ENCODE measurements at places on chromosomes 16 and 17.

DNA sequence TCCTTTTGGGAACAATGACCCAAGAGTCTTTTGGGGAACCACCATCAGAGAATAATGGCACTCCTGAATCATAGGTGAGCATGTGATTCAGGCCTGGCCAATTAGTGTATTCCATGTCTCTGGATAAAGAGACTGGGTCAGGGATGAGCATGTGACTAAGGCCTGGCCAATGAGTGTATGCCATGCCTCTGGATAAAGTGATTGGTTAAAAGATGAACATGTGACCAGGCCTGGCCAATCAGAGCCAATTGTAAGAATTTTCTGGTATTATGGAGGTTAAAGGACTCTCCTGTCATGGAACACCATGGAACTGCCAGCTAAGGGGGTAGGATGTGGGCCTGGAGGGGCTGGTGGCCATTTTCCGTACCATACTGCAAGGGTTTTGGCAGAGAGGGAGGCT lies 194.3 kb downstream of the C16orf78 start:
- DNase-seq = no peak

GRCh38 chr17:74227271-74228080 lies 14.1 kb downstream of the TTYH2 start:
- DNase-seq = no peak

DNA sequence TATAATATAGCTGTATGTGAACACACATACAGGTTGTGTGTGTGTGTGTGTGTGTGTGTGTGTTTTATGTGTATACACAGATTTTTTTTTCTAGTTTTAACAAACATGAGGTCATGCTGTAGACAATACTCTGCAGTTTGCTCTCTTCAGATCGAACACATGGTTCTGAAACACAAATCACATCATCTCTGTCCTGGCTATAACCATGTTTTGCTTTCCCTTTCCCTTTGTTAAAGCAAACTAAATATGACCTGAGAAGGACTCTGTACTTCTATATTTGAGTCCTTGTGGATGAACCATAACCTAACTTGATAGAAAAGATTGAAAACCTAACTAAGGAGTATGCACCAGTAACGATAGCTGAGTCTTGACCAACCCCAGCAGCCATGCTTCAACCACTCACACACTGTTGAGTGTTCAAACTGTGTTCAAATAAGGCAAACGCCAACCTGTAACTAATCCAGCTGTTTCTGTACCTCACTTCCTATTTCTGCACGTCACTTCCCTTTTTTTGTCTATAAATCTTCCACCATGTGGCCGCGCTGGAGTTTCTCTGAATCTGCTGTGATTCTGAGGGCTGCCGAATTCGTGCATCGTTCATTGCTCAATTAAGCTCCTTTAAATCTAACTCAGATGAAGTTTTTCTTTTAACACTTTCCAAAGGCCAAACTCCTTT lies 303.8 kb downstream of the HS3ST3B1 start:
- DNase-seq = peak; percentile 8

- DNase-seq = no peak
These were observed 226.8 kb downstream of the ENGASE start for GRCh38 chr17:79301469-79301868.

DNA sequence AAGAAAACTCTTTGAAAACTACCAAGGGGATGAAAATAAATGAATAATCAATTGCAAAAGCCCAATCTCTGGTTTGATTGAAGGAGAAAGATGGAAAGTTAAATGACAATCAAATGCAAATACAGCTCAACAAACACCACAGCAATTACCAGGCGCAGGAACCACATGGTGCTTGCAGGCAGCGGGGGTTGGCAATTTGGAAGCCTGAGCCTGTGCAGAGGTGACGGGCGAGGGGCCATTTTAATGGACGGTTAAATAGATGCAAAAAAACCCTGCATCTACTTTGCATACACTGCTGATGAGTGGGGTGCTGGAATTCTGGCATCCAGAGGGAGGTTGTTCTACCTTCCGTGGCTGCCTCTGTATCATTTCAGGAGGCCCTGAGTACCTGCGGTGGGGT lies 4.8 kb upstream of the SEZ6 start:
- no peak for DNase-seq

GRCh38 chr16:8675183-8676159 lies 1.1 kb downstream of the ABAT start:
- DNase-seq = peak; percentile 12

DNA sequence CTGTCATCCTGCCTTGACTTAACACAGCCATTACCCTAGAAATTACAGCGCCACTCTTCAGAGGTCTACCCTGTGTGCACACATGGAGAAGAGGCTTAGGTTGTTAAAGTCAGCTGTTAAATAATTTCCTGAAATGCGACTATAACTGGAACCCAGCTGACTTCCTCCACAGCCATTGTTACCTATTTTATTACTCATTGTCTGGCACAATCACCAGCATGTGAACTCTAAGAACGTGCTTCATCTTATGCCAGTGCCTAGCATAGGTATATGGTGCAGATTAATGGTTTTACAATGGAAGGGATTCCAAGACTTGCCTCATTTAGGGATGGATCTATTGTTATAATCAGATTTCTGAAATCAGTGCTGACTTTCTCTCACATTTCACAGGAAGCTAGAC lies 11.9 kb downstream of the RDM1 start:
- no peak for DNase-seq

- DNase-seq = no peak
These were observed 64.4 kb upstream of the TBX2 start for GRCh38 chr17:61335105-61335844.

- DNase-seq = no peak
These were observed 65.1 kb downstream of the NUP93 start for GRCh38 chr16:56795011-56795410.

DNA sequence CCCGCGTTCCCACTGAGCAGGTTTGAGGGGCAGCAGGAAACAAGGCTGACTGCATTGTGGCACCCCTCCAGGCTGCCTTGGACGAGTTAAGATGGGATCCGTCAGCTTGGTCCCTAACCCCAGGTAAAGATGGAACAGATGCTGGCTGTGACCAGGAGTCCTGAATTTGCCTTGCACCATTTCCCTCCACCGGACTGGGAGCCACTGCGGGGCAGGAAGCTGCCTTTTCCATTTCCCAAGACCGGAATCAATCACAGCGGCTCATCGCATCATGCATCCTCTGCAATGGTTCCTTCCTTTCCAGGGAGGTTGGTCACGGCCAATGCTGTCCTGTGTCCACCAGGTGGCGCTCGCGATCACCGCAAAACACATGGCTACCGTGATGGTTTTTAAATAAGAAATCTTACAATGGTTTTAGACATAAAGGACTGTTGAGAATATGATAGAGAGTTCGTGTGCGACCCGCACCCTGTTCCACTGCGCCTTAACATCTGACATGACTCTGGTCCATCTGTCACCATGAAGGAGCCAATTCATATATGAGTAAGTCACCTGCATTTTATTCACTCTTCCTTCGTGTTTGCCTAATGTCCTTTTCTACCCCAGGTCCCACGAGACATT lies 6.8 kb upstream of the MEAK7 start:
- peak; percentile 88 for DNase-seq

GRCh38 chr17:29474297-29474696 lies 84.1 kb downstream of the TAOK1 start:
- no peak for DNase-seq

- no peak for DNase-seq
These were observed 406.5 kb upstream of the MON1B start for GRCh38 chr16:76784530-76784929.

- DNase-seq = no peak
These were observed 6.0 kb downstream of the MTSS2 start for GRCh38 chr16:70679671-70680494.

DNA sequence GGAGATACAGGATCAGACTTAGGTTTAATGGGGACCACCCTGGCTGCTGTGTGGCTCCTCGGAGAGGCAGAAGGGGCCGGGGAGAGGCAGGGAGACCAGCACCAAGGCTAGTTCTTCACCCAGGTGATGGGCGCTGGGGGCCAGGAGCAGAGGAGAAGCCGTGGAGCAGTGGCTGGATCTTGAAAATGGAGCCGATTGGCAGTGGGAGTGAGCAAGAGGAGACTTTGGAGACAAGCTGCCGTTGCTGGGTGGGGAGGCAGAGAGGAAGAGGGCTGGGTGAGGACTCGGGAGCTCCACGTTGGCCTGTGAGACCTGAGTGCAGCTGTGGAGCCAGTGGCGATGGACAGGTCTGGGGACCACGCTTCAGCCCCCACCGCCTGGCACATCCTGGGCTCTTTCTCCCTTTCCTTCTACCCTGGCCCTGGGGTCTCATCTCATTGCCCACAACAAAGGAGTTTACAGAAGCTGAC lies 9.0 kb downstream of the RAB11FIP4 start:
- no peak for DNase-seq

- no peak for DNase-seq
These were observed 5.2 kb upstream of the CMTM2 start for GRCh38 chr16:66574081-66574480.

GRCh38 chr17:62343764-62344270 lies 36.5 kb upstream of the EFCAB3 start:
- DNase-seq = no peak

- no peak for DNase-seq
These were observed 94.1 kb downstream of the OMG start for GRCh38 chr17:31202968-31203367.

GRCh38 chr17:31250229-31250628 lies 46.8 kb downstream of the OMG start:
- no peak for DNase-seq

GRCh38 chr17:39193346-39193745 lies 4.1 kb downstream of the CACNB1 start:
- DNase-seq = no peak

GRCh38 chr16:78742501-78743283 lies 643.2 kb downstream of the WWOX start:
- DNase-seq = peak; percentile 81

DNA sequence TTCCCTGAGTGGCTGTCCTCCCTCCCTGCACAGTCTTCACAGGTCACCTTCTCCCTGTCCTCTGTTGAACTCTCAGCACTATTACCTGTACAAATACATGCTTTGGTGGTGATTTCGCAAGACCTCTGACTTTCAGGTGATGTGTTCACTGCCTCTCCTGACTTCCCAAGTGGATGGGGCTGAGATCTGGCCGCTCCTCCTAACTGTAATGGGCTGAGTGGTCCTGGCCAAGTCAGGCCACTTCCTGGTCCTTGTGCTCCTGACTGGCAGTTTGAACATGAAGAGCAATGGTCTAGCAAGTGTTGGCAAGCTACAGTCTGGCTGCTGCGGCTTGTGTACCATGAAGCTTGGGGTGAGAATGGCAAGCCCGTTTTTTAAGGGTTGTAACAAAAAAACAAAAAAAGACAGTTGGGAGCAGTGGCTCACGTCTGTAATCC lies 11.7 kb upstream of the TMED6 start:
- DNase-seq = no peak

GRCh38 chr17:43832168-43832975 lies 574 bp downstream of the MPP3 start:
- no peak for DNase-seq

GRCh38 chr16:75550211-75550662 lies 5.8 kb downstream of the TMEM231 start:
- DNase-seq = peak; percentile 58

- no peak for DNase-seq
These were observed 24.7 kb upstream of the CDRT15 start for GRCh38 chr17:14261406-14261805.

DNA sequence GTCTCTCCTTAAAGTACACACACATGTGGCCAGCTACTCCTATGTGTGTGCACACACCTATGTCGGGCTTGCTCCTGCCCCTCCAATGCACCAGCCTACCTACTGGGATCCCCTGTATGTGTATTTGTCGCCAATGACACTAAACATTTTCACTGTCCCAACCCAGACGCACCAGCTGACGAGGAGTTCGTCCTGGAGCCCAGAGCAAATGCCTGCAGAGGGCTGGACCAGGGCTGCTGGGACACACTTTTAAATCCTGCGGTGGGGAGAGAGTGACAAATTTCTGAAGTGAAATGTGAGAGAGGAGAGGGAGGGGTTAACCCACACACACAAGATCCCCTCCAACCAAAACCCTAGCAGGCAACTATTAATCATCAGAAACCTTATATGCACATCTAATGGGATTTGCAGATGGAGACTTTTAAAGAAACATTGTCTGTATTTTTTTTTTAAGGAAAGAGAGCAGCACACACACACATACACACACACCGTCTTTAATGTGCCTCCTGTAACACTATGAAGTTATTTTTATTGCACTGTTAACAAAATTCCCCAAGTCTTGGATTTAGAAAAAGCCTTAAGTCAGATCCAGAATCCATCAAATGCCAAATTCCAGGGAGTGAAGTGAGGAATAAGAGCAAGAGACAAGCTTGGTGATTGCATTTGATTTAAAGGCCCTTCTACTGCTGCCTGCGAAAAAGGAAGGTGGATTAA lies at the start of gene MEOX1:
MEOX1 (minus strand) TSS at position 224 of the 714 bp plus-strand sequence. CDS start 388 bp downstream, outside the sequence.
- no peak for DNase-seq

DNA sequence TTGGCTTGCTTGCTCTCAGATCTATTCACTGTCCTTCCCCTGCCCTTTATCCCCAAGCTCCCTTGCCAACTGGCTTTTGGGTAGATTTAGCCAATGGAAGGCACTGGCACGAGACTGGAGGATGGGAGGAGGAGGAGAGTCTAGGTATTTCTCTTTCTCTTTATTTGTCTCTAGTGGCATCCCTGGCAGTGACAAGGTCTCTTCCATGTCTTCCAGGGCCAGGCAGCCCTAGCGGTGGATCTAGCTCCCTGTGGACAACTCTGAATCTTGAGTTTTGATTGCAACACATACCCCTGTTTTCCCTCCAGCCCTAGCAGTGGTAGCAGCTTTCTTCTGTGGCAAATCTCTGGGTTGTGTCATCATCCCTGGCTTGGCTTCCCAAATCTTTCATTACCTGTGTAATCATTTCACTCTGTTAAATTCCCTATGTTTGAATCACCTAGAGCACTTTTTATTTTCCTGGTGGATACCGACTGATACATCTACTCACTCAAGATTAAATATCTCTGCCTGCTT lies 171.1 kb upstream of the IRX6 start:
- no peak for DNase-seq

- peak; percentile 33 for DNase-seq
These were observed 9.4 kb downstream of the C16orf89 start for GRCh38 chr16:5056352-5056751.

DNA sequence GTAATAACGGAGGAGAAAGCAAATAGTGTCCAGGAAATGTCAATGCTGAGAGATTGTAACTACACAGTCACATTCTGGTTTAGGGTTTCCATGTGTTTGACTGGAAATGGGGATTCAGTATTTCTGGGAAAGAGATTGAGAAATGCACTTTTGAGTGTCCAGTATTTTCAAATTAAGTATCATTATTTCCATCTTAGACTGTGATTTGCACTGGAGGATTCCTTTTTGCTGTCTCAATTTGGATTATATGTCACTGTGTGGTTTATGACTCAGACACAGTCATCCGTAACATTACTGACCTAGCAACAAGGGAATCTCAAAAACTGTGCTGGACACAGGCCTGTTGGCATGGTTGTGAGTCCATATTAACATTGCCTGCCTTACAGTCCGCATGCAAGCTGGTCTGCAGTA lies 681.4 kb downstream of the CDH11 start:
- DNase-seq = no peak

DNA sequence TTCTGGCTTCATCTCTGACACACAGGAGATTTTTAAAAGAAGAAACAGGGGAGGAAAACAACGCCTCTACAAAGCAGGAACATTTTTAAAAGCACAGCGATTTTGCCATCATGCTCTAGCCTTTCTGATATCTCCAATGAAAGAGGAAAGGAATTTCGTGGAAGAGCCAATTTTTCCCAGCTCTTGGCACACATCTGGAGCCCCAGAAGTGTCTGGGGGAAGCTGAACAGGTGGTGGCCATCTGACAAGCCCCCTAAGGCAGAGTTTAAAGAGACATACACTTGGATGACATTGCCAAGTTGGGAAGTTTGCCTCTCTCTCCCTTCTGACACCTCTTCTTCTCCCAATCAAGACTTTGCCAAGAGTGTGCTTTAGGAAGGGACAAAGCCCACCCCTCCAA lies 82.1 kb downstream of the CCT6B start:
- DNase-seq = no peak

- no peak for DNase-seq
These were observed 66.1 kb downstream of the SMG6 start for GRCh38 chr17:2237521-2237921.

Measured in CD4-positive, alpha-beta T cell treated with Interferon alpha-2 for 1 hour (primary cell).